GM03348 (cell line): ENCODE measurements at places on chromosomes 4 and X.

GRCh38 chr4:25378437-25378743 is 1.3 kb downstream of the ANAPC4 start:
- no peak for DNase-seq

DNA sequence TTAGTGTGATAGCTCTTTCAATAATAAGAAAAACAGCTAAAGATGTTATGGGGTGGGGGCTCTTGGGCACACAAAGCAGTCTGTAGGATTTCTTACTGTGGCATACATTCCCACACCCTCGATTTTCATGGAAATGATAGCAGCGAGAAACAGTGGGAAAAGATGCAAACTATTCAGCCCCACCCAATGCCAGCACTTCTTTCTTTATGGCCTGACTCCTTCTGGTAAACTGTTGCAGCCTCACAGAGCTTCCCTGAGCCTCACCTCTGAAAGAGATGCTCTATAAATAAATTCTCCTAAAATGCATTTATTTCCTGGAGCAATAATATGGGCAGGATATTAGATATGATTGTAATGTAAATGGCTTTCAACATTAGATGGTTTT is 910 bp downstream of the ANK2 start:
- DNase-seq, result no peak

DNA sequence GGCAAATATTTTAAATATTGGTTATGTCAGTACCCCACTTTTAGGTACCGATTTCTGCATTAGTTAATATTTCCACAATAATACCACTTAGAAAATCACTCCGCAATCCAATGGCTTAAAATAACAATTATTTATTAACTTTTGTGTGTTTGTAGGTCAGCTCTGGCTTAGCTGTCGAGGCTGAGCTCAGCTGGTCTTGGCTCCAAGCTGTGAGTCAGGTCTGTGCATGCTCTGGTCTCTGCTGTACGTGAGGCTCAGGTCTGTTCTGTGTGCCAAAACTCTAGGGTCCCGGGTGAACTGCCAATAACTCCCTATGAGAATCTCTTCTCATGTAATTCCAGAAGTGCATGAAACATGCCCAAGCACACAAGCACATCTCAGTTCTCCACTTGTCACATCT is 245.8 kb upstream of the GK2 start:
- no peak for DNase-seq

GRCh38 chrX:12657881-12658280 is 133.3 kb upstream of the PRPS2 start:
- DNase-seq, result no peak

- DNase-seq, result no peak
These were observed 798 bp upstream of the FGFR3 start for GRCh38 chr4:1792158-1792831.

GRCh38 chrX:96170626-96171025 is 514.0 kb upstream of the DIAPH2 start:
- no peak for DNase-seq

DNA sequence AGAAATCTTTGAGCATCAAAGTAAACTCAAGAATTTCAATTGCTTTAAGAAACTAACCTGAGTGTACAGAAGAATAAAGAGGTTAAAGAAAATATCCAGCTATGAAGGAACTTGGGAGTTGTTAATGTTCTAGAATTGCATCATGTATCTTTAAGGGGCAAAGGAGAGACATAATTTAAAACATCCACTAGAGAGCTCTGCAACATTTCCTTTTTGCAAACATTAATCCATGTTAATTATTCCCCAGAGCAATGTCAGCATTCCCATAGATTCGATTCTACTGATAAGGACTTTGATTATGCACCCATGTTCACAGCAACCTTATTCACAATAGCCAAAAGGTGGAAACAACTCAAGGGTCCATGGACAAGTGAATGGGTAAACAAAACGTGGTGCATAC is 80.2 kb upstream of the SORBS2 start:
- peak; percentile 24 for DNase-seq
